Purkinje cell (primary cell): ENCODE measurements at places on chromosomes 16 and 17. TPM values are rescaled to one million over a fixed set of nuclear protein-coding genes. Genes with fewer than 3 reads are reported as not detected.

PRAC1 gene
- not detected in 2 replicates for polyA plus RNA-seq

CAMKK1 gene
- polyA plus RNA-seq: 1.1 and 6.9 TPM in 2 replicates

MYLK3 gene
- polyA plus RNA-seq: 0.35 TPM in 1 of 2 replicates, not detected in the other

AGRP gene
- polyA plus RNA-seq: 0.34 TPM in 1 of 2 replicates, not detected in the other

CARHSP1 gene
- polyA plus RNA-seq: 1.1 and 1.7 TPM in 2 replicates

TEX14 gene
- 0.59 and 2.9 TPM in 2 replicates for polyA plus RNA-seq

ATP1B2 gene
- 56.0 and 70.0 TPM in 2 replicates for polyA plus RNA-seq

NLRC3 gene
- polyA plus RNA-seq: 0.73 and 0.89 TPM in 2 replicates

CDRT15 gene
- polyA plus RNA-seq: not detected in 2 replicates

RNF112 gene
- polyA plus RNA-seq: 12.4 and 12.7 TPM in 2 replicates

SCN4A gene
- polyA plus RNA-seq: 0.10 TPM in 1 of 2 replicates, not detected in the other

XYLT1 gene
- 8.1 and 9.9 TPM in 2 replicates for polyA plus RNA-seq

HOXB3 gene
- not detected in 2 replicates for polyA plus RNA-seq

CFAP52 gene
- polyA plus RNA-seq: 0.82 TPM in 1 of 2 replicates, not detected in the other

IGFALS gene
- polyA plus RNA-seq: not detected in 2 replicates

MNT gene
- polyA plus RNA-seq: 0.28 and 1.5 TPM in 2 replicates

KRT33A gene
- polyA plus RNA-seq: not detected in 2 replicates

KRT33B gene
- polyA plus RNA-seq: not detected in 2 replicates

WDR45B gene
- polyA plus RNA-seq: 9.6 and 12.0 TPM in 2 replicates

RPGRIP1L gene
- 19.2 and 33.3 TPM in 2 replicates for polyA plus RNA-seq

ACSM3 gene
- 1.1 TPM in 1 of 2 replicates, not detected in the other for polyA plus RNA-seq
